ENCODE measurements at places on chromosomes 1 and 21.

GRCh38 chr1:244362476-244362875, 89.2 kb downstream of the ADSS2 start:
- no peak for DNase-seq

GRCh38 chr1:237890822-237891221, at the start of gene ZP4:
Gene ZP4, minus strand, starts transcription at chr1:237890922. Its CDS starts 287 bp downstream, at chr1:237890635.
- DNase-seq: no peak

DNA sequence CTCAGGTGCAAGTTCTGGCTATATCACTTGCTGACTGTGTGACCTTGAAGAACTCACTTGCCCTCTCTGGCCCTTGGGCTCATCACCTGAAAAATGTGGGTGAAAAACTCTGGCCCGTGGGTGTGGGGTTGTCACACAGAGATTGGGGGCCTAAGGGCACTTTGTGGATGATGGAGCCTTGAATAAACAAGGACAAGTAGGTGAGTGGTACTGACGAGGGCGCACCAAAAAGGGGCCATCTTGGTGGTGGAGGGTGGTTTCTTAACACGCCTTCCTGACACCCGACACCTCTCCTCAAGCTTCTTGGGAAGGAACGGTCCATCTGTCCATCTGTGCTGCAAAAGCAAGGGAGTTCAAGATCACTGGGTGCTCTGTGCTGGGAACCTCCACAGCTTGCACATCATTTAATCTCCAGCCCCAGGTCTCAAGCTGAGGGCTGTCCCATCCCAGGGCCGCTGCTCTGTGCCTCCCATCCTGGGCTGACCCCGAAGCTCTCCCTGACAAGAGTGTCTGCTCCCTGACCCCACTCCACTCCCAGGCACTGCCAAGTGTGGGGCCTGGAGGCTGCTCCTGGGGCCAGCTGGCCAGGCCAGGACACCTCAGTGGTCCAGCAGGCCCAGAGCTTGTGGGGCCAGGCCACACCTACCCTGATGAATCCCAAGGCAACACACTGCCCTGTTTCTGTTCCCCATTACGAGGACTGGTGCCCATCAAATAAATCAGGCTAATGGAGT, 97.3 kb downstream of the GLIS1 start:
- DNase-seq: no peak

- DNase-seq: no peak
Measured at GRCh38 chr1:184408580-184408979, 21.8 kb downstream of the C1orf21 start.

- DNase-seq: no peak
Measured at GRCh38 chr1:7595336-7595735, 175.8 kb upstream of the VAMP3 start.

GRCh38 chr1:45913731-45914501, 110.5 kb downstream of the MAST2 start:
- DNase-seq: no peak

DNA sequence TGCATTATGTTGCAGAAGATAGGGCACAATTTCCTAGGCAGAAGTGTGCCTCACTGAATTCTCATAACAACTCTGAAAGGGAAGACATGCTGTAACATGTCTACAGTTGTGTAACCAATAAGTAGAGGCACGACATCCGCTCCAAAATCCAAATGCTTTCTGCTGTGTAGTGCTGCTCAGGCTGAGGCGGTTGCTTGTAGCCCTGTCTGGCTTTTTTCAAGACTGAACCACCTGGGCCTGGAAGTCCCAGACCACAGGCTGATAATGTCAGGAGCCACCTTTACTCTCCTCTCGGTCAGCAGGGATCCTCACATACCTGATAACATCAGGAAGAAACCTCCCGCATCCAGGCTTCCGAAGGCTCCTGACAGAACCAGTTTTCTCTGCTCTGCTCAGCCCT, 10.9 kb downstream of the AKNAD1 start:
- no peak for DNase-seq

GRCh38 chr1:171152549-171152948, 32.6 kb upstream of the FMO2 start:
- DNase-seq: no peak

DNA sequence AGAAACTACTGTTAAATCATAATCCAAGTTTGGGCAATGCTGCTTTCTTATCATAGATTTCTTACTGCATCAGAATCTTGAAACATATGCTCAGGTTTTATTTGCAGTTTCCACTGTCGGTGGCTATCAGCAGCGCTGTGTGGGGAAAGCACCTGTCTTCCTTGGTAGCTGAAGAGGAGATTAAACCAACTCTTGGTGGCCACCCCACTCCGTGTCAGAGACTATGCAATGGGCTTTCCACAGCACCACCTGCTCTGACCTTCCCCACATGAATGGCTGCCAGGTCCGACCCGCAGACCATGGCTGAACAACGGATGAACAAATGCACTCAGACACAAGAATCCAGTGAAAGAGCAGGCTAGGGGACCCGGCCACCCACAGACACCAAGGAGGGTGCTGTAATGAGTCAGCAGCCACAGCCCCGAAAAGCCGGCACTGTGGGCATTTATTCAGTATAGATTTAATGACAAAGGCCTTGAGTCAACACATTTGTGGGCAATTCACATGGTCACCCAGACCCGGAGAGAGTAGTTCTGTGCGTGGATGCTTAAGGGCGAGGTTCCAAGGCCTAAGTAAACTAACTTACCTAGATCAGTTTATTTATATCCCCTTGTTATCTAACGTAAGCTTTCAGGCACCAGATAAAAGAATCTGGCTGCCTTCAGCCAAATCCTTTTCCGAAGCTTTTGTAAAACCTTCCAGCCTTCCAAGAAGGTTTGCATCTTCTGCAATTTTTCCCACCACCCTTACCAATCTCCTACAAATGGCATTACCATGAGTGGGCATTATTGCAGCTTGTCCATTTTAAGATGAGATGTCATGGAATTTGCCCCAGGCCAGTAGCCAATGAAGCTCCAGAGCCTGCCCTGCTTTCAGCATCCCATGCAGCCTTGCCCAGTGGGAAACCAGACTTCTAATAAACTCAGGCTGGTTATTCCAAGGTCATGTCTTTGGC, 82.7 kb downstream of the HLCS start:
- DNase-seq: no peak

DNA sequence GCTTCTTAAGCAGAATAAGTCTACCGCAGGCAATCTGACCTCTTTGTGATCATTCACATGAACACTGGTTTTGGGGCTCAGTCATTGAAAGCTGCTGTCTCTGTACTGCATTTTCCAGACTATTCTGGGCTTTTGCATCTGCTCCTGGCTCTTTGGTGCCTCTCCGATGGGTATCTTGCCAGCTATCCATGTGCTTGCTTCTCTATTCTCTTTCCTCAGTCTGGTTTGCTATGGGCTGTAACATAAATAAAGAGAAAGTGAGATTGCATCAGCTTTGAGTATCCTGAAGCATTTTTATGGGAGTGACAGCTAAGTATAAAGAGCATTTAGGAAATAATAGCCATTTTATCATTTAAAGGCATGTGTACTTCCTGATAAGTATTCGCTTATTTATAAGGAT, 70.7 kb downstream of the C1orf21 start:
- no peak for DNase-seq

DNA sequence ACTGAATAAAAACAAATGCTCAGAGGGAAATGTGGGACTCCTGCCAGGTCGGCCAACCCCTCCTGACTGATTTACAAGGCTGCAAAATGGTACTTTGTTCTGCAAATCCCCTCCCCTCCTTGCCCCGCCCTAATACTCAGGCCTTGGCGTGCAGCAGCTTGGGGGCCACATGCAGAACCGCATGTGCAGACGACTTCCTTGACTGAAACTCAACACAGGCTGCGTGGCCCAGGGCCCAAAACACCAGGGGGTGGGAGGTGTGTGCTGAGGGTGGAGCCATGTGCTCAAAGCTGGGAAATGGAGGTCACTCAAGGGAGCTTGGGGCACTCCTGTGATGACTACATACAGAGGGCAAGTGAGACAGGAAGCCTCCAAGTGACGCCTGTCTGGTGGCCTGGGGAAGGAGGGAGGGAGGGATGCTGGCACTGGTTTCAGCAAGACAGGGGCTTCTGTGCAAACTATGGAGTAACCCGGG, 87.2 kb downstream of the MRPL37 start:
- no peak for DNase-seq

GRCh38 chr1:15947382-15948090, 28.4 kb downstream of the ZBTB17 start:
- DNase-seq: no peak

DNA sequence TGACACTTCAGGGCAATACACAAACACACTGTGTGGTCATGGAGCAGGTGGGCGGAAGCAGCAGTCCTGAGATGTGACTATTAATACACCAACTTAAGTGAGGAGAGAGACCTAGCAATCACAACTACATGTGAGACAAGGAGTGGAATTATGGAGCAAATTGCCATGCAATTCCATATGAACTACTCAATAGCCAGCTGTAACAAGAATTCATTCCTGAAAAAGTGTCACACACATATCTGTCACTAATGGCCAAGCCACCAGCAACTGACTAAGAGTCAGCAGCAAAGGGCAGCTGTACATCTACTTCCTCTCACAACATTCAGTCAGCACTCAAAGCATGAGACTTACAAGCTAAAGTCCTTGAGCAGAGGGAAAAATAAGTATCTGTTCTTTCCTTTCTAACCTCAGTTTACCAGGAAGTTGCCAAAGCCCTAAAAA, 46.2 kb downstream of the GPR3 start:
- DNase-seq: no peak

DNA sequence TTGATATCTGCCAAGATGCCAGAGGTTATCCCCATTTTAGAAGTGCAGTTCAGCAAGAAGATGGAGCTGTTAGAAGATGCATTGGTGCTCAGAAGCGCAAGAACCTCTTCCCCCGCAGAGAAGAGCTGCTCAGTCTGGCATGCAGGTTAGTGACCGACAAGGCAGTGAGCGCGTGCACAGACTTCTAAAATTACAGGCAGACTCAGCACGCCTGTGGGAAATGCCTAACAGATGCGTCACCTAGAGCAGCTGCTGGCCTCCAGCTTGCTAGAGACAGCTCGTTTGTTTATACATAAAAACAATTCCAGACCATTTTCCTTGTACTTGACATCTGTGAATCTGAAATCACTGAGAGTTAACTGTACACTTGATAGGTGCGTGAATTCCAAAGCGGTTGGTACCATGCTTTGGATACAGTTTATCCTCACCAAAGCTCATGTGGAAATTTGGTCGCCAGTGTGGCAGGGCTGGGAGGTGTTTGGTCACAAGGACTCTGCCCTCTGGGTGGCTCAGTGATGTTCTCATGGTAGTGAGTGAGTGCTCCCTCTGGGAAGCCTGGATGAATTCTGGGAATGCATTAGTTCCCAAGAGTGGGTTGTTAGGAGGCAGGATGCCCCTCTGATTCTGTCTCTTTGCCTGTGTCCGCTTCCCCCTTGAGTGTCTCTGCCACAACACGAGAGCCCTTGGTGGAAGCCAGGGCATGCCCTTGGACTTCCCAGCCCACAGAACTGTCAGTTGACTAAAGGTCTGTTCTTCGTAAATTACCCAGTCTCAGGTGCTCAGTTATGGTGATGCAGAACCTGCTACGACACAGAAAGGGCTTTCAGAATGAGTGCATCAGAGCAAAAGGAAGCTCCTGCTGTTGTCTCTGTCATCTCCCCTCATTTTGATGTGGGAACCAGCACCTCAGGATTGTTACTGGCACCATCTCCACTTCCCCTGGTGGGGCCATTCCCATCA, 24.4 kb downstream of the SNAP47 start:
- DNase-seq: no peak

GRCh38 chr1:207872621-207873020, 38.3 kb downstream of the CD34 start:
- no peak for DNase-seq

DNA sequence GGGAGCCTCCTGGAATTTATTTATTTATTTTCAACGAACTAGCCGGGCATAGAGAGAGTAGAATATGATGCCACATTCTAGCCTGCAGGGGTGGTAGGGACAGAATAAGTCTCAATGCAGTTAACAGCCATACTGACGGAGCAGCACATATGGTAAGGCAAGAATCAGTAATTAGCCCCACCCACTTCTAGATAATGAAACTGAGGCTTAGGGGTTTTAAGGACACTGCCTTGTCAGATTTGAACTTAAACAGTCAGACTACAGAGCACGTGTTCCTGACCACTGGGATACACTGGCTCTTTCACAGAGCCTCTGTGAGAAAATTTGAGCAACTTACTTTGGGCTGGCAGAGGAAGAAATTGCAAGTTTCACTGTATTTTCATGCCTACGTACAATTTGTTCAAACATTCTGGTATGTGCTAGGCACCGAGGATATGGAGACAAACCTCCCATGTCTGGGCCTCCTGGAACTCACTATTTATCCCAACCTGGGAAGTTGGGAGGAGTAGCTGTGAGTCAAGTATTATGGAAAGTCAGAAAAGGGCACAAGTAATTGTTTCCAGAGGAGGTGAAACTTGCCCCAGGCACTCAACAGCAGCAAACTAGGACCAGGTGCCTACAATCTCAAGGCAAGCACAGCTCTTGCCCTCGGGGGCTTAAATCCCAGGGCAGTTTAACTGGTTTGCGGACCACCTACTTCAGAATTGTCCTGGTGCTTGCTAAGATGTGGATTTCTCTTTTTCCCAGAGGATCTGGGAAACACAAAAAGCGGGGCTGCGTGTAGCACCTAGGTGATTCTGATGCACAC, 1.6 kb upstream of the CLIC4 start:
- DNase-seq: no peak

- DNase-seq: no peak
Measured at GRCh38 chr1:221638595-221638994, 103.3 kb downstream of the DUSP10 start.

DNA sequence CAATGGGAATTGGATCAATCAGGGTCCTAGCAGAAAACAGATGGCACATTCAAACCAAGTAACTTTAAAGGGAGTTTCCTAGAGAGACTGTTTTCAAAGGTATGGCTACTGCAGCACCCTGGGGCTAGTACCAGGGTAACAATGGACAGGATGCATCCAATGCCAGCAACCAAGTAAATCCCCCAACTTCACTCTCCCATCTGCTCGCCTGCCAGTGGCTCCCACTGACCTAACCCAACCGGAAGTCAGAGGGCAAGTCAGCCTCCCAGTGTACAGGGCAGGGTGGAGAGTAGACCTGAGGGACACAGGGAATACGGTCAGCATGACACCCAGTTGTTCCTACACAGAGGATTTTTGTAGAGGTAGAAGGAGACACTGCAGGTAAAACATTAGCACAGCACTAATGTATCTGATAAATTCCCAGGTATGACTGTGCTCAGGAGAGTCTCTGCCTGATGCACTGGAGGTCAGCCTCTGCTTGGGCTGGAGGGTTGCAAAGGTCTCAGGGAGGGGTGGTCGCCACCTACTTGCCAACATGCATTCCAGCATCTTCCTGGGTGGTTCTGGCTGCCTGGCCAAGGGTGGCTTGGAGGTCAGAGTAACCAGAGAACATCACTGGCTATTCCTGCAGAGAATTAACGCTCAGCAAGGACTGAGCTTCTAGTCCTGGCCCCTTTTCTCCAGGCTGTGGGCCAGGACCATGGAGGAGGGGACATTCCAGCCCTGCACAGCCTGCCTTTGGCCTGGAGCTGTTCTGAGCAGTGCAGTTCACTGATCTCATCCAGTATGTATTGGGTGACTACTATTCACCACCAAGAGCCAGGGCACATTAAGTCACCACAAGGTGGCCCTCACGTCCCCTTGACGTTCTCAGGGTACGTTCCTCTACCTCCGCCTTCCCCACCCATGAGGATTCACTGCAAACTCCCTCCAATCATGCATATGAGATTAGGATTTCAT, 5.1 kb upstream of the GJA4 start:
- no peak for DNase-seq

- DNase-seq: no peak
Measured at GRCh38 chr1:25658791-25659431, 42.3 kb downstream of the MAN1C1 start.

Data from HuH-7.5 (cell line).